ENCODE measurements at places on chromosomes 5 and 9. TPM values are rescaled to one million over a fixed set of nuclear protein-coding genes. Genes with fewer than 3 reads are reported as not detected.

DNA sequence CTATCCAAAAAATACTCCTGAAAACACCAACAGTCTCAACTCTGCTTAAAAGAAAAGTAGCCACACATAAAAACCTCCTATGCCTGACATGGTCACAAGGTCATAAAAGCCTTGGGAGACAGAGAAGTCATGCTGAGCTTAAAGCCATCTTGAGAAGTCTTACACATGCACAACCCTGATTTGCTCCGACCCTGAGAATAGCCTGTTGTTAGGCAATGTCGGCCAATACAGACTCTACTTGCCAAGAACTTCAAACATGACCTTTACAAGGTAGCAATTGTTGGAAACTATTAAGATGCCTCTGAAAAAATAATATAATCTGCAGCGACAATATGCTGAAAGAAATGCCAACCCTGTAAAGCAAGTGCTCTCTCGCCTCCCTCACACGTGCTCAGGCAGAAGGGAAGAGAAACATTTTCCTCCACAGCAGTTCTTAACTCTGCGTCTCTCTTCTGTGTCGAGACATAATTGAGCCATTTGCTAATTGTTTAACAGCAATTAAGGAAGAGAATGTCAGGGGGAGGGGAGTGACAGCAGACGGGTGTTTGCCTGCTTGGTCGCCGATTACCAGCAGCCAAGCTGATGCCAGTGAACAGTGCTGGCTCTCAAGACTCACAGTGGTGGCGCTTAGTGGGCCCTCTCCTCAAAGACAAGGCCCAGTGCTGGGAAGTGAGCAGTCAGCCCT is 393.6 kb downstream of the SPOCK1 start:
- no peak for DNase-seq

DNA sequence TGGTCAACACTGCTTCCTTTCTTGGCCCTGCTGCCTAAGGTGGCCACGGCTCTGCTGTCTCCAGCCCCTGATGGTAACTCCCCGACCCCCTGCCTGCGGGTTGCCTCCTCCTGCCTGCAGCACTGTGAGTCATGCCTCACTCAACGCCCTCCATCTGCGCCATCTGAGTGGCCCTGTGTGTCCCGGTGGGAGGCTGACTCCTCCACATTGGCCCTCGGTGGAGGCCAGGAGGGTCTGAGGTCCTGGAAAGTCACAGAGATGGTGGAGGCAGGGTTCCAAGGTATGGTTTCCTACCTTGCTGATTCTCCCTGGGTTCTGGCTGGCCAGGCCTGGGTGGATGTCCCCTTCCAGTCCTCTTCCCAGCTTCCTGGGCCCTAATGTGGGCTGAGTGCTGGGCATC is 64.5 kb upstream of the ADAMTS2 start:
- peak; percentile 85 for DNase-seq

DNA sequence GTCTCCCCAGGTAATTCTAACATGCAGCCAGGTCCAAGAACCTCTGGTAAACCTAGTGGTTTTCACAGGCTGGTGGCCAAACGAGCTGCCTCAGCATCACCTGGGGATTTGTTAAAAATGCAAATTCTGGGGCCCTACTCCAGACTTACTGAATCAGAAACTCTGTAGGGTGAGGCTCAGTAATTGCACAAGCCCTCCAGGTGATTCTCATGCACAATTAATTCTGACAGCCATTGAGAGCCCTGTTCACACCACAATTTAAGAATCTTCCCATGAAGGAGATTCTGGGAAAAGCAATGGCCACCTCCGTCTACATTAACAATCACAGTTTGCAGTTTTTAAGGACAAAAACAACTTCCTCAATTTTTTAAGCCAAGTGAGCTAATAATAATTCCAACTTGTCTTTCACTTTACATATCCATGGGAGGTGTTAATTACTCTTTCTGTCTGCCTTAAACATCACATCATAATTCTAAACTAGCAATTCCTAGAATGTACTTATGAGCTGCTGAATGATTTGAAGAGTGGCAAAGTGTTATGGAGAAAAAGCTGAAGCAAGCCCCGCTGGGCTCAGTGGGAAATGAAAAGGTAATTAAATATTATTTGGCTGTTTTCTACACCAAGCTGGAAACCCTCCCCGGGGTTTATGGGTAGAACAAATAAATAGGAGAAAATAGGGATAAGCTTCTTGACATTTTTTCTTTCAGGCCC is 70.0 kb downstream of the GLDC start:
- DNase-seq: no peak

DNA sequence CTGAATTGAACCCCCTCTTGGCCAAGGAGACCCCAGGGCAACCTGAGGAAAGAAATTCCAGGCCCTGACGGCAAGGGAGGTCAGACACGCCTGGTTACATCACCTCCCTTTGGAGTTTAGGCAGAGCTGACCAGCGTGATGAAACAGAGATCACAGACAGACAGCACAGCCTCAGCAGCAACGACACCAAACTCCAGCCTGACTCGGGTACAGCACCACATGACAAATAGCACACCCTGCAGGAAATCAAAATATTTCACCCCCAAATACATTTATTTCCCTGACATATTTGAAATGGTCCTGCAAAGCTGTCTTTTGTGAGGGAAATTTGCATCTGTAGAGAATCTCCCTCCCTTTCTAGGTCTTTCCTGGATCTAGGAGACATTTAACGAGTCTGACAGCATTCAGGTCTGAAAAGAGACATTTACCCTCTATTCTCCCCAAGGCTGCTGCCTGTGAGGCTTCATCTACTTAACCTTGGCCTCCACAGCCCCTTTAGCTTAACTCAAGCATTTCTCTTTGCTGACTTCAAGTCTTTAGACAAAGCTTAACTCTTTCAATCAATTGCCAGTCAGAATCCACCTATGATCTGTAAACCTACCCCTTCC is 2.6 kb downstream of the QSOX2 start:
- no peak for DNase-seq

DNA sequence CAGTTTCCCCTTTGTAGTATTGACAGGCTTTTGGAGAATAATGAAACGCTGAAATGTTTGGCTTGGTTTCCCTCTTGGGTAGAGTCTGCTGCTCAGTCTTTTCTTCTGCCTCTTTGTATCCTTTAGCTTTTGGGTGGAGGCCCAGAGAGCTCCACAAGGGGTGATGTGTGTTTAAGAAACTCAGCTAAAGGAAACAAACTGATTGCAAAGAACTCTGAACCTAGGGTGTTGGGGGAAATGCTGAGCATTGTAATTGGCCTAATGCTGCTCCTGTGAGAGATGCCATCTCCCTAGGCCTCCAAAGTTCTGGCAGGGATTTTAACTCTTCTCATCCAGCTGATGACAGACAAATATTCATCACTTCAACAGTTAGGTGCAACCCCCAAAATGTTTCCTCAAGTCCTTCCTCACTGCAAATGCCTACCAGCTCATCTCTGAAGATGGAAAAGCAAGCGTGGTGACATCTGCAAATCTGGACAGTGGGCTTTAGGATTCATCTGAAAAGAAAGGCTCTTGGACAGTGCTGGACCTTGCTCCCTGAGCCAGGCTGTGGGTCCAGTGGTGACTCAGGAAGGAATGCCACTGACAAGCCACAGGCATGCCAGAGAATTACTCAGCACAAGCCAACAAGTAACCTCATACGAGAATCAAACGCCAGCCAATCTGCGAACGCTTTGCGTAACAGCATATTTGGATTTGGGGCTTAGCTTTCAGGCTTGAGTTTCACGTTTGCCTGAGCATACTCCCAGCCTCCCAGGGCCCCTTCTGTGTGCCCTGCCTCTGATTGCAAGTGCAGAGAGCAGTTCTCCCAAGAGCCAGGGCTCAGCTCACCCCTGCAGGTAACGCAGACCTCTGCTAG is 30.5 kb upstream of the ZSWIM6 start:
- DNase-seq: no peak

DNA sequence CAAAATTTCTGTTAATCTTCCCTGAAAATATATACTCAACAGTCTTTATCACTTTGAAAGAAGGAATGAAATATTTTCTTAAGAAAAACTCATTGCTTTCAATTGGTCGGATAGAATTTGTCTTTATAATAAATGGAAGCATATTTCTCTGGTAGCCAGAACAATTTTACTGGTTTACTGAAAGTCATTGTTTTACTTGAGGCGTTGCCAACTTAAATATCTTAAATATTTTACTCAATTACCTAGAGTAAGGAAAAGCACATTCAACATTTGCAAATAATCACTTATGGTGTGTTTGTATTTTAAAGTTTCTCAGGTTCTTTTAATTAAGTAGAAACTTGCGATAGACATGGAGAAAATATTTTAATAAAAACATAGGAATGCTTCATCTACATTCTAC is 1181.7 kb downstream of the EFNA5 start:
- DNase-seq: no peak

- no peak for DNase-seq
These were observed 103.8 kb upstream of the MIER3 start for GRCh38 chr5:57055731-57056130.

DNA sequence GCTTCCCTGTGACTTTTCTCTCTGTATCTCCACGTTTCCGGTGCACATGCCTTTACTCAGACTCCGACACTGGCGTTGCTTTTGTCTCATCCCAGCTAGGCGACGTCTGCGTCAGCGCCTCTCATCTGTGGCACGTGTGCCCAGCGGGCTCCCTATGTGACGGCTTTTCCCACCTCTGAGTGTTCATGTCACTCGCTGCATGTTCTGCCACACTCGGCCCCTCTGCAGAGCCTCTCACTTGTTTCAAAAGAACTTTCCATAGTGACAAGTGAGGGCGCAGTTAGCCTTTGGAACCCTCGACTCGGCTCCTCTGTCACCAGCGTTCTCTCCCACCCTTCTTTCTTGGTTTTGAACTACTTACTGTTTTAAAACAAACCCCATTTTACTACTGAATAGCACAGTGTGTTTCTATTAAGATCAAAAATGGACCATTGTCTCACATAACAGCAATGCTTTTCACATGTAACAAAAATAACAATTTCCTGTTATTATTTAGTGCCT is 113.4 kb upstream of the CACNA1B start:
- no peak for DNase-seq

DNA sequence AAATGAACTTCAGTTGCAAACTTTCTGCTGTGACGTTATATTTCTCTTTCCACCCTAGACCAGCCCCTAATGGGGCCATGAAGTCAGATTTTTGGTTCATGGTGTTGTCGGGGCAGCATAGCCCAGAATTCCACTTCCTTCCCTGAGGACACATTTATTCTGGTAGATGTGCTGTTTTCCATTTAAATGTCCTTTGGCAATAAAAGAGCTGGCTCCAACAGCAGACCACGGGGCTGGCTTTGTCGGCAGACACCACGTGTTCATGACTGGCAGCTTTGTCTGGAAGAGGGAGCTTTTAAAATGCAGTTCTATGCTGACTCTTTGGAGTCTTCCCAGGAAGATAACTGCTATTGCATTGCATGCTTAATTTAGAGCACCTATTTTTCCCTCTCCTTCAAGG is 17.6 kb upstream of the LCP2 start:
- no peak for DNase-seq

- DNase-seq: no peak
These were observed 41.7 kb downstream of the C5orf15 start for GRCh38 chr5:133926489-133927299.

GRCh38 chr5:178327931-178328711 is 95.5 kb upstream of the PHYKPL start:
- no peak for DNase-seq

DNA sequence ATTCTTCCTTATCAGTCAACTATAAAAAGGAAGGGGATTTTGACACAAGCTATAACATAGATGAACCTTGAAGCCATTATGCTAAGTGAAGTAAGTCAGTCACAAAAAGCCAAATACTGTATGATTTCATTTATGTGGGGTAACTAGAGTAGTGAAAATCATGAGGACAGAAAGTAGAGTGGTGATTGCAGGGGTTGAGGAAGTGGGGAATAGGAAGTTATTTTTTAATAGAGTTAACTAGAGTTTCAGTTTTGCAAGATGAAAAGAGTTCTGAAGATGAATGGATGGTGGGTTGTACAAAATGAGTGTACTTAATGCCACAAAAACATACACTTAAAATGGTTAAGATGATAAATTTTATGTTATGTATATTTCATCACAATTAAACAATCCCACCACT is 65.4 kb upstream of the FAM174A start:
- DNase-seq: no peak

DNA sequence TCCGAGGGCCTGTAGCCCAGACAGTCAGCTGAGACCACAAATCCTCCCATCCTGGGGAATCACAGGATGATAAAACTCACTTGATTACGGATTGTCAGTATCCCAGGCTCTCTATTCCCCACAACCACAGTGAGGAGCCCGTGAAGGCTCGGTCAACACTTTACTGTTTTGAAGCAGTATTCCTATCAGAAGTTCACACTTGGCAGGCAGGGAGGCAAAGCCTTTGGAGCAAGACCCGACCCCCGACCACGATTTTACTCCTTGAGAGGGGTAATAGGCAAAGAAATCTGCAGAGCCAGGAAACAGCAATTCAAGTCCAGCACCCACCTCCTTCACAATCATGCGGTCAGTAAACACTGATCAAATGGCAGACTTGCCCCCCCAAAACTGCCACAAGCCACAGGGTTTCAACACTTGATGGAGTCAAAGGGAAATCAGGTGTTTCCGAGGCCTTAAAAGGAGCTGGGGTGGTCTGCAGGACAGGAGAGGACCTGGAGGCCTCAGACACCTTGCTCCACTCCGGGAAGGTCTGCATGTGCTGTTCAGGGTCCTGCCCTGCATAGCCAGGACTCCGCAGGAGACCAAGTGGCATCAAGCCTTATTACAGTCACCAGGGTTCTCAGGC is 25.2 kb downstream of the BICD2 start:
- no peak for DNase-seq

- DNase-seq: no peak
These were observed 348.2 kb downstream of the ZSWIM6 start for GRCh38 chr5:61680247-61680646.

DNA sequence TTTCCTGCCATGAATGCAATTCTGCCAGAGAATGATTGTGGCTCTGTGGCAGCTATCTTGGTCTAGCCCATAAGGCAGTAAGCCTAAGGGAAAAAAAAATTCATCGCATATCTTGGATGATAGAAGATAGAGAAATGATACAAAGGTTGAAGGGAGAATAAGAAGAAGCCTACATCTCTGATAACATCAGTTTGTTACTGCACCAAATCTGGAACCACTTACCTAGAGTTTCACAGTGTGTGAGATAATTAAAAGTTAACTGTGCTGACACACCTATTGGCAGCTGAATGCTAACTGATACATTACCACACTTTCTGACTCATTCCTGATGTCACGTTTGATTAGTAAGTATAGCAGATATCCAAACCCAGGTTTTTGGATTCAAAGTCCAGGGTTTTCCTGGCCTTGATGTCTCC is 91.6 kb upstream of the TAF11L2 start:
- no peak for DNase-seq

SLC25A2 gene
- total RNA-seq: 0.61 TPM

CNTLN gene
- 7.1 TPM for total RNA-seq

LMX1B gene
- 0.77 TPM for total RNA-seq

GFI1B gene
- not detected for total RNA-seq

ANKRD33B gene
- 5.7 TPM for total RNA-seq

ISL1 gene
- 0.29 TPM for total RNA-seq
